ENCODE measurements at places on chromosomes 6 and 20. TPM values are rescaled to one million over a fixed set of nuclear protein-coding genes. Genes with fewer than 3 reads are reported as not detected.

DNA sequence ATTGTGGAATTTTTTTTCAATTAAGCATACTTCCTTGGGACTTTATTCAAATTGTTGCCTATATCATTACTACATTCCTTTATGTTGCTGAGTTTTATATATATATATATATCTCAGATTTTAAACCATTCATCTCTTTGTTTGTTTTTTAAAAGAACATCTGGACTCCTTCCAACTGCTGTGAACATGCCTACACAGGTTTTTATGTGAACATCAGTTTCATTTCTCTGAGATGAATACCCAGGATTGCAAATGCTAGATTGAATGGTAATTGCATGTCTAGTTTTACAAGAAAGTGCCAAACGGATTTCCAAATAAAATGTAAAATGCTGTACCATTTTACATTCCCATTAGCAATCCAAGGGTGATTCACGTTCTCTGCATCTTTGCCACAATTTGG lies 1289.3 kb downstream of the HACE1 start:
- no peak overlapping the region for H3K27ac ChIP-seq
- no peaks in the 10 kb centered on the region for H3K36me3 ChIP-seq
- no peaks in the 10 kb centered on the region for H3K4me1 ChIP-seq

- H3K4me1 ChIP-seq, result no peaks in the 10 kb centered on the region
- no peaks in the 10 kb centered on the region for H3K27me3 ChIP-seq
- H3K4me3 ChIP-seq, result no peak overlapping the region
- peaks cover 31% of the 10 kb centered on the region for H3K36me3 ChIP-seq
Measured at GRCh38 chr20:41094353-41095055, 42.8 kb upstream of the PLCG1 start.

- peak overlapping the region; percentile 61 for H3K27ac ChIP-seq
- no peak overlapping the region for H3K4me3 ChIP-seq
- no peaks in the 10 kb centered on the region for H3K27me3 ChIP-seq
- H3K4me1 ChIP-seq, result peaks cover 36% of the 10 kb centered on the region
- H3K36me3 ChIP-seq, result no peaks in the 10 kb centered on the region
Measured at GRCh38 chr6:154257067-154257466, 99.5 kb downstream of the IPCEF1 start.

DNA sequence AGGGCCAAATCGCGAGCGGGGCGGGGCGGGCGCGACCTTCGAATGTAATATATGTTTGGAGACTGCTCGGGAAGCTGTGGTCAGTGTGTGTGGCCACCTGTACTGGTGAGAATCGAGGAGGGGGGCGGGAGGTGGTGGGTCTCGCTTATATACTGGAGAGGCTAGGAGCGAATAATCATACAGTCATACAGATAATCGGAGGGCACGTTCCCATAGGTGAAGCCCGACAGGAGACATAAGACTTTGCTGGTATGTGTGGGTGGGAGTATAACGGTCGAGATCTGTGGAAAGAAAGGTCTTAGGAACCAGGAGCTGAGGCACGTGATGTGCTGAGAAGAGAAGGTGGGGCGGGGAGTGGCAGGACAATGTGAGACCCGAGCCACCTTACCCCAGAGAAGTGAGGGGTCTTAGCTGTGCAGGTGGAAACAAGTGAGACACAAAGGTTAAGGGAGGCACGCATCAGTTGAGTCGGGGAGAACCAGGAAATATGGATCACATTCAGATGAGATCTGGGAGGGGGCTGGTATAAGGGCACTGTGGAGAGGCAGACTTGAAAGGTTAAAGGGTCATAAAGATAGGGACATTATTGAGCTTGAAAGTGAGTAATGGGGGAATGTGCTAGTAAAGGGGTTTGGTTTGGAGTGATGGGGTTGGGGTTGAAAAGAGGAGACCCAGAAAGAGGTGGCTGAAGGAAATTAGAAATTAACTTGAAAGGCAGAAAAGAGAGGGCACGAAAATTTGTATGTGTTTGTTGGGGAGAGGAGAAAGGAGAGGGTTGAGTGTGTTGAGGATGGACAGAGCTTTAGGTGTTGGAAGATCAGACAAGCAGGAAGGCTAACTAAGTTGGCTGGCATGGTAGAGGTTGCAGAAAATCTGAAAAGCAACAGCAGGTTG lies 589 bp downstream of the RNF5 start:
- peaks cover under 1% of the 10 kb centered on the region for H3K36me3 ChIP-seq
- peak overlapping the region; percentile 79 for H3K27ac ChIP-seq
- H3K27me3 ChIP-seq, result no peaks in the 10 kb centered on the region
- H3K4me1 ChIP-seq, result peaks cover 10% of the 10 kb centered on the region
- H3K4me3 ChIP-seq, result peak overlapping the region; percentile 86

- H3K27ac ChIP-seq, result no peak overlapping the region
- H3K4me3 ChIP-seq, result no peak overlapping the region
- no peaks in the 10 kb centered on the region for H3K4me1 ChIP-seq
- no peak for DNase-seq
- H3K27me3 ChIP-seq, result no peaks in the 10 kb centered on the region
Measured at GRCh38 chr6:160238761-160239751, 19.6 kb downstream of the SLC22A2 start.

GRCh38 chr6:167731731-167732422 lies 94.8 kb upstream of the AFDN start:
- no peaks in the 10 kb centered on the region for H3K36me3 ChIP-seq
- no peak for DNase-seq
- H3K4me3 ChIP-seq, result no peak overlapping the region
- no peaks in the 10 kb centered on the region for H3K4me1 ChIP-seq
- no peak overlapping the region for H3K27ac ChIP-seq

DNA sequence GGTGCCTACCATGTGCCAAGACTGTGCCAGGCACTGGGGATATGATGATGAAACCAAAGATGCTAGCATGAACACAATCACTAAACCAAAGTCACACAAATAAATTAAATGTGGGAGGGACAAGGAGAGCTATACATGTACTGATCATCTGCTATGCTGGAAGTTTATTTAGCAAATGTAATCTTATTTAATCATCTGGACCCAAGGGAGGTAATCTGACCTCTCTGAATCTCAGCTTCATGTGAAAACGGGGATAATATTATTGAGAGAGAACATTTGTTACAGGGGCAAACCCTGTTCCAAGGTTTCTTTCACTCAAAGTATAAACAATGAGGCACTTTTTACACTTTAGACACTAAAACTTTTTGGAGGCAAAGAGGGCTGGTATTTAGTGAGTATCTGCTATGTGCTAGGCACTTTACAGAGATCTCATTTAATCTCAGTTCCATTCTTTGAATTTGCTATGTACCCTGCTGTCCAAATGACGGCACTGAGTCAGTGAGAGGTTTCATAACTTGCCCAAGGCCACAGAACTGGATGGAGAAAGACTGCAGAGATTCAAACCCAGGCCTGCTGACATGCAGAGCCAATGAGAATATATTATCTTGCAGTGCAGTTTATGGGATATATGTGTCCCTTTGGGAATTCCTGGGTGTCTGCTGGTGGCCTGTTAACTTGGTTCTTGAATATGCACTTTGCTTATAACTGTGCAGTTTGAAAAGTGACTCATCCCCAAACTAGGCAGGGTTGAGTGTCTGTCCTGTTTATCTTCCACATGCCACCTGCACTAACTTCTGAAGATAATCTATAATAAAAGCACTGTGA lies 3.3 kb upstream of the ASXL1 start:
- no peaks in the 10 kb centered on the region for H3K36me3 ChIP-seq
- H3K4me3 ChIP-seq, result 0 out of 2 replicates have a peak overlapping the region, but pooled peaks have one; percentile 52
- no peaks in the 10 kb centered on the region for H3K27me3 ChIP-seq

DNA sequence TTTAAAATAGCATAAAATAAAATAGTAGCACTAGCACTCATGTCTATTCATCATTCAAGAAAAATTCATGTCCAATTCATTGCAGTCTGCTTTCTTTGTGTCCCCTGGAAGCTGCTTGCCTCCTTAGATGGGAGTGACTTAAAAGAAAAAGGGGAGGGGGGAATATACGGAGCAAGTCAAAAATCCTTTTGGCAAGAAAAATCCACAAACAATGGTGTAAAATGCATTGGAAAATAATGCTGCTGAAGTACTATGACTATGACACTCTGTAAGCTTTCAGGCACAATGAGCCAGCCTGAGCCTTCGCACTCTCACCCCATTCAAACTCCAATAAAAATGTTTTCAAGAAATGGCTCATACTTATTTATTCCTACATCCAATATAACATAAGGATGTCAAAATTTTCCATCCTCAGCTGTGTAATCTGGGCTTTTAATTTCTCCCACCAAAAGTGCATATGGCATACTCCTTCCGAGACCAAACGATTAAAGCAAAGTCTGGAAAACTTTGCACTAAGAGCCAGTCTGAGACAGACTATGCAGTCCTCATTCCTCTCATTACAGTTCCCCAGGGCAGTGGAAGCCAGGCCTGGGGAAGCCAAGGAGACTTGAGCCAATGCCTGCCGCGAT lies 790 bp downstream of the NEDD9 start:
- no peaks in the 10 kb centered on the region for H3K36me3 ChIP-seq
- H3K27ac ChIP-seq, result peak overlapping the region; percentile 49
- 0 out of 2 replicates have a peak, but pooled peaks cover 6% of the 10 kb centered on the region for H3K4me1 ChIP-seq
- DNase-seq, result no peak
- no peaks in the 10 kb centered on the region for H3K27me3 ChIP-seq

- H3K4me3 ChIP-seq, result no peak overlapping the region
- no peaks in the 10 kb centered on the region for H3K4me1 ChIP-seq
- H3K36me3 ChIP-seq, result no peaks in the 10 kb centered on the region
Measured at GRCh38 chr20:31633339-31633914, 4.3 kb upstream of the COX4I2 start.

GRCh38 chr6:44892579-44892978 lies 435.6 kb upstream of the RUNX2 start:
- no peaks in the 10 kb centered on the region for H3K4me1 ChIP-seq
- H3K4me3 ChIP-seq, result no peak overlapping the region
- no peak overlapping the region for H3K27ac ChIP-seq
- DNase-seq, result no peak
- H3K27me3 ChIP-seq, result no peaks in the 10 kb centered on the region
- no peaks in the 10 kb centered on the region for H3K36me3 ChIP-seq

Gene PCSK2
- not detected for total RNA-seq

Gene MYT1
- total RNA-seq, result not detected

Gene CST2
- not detected for total RNA-seq

Gene SLC17A1
- not detected for total RNA-seq

Gene CCNC
- total RNA-seq, result 68.5 TPM

Measured in GM12878 (cell line).